T-cell (primary cell): ENCODE measurements at places on chromosomes 7 and 10.

GRCh38 chr7:117072620-117073118 is 119.4 kb downstream of the ST7 start:
- no peak for DNase-seq

DNA sequence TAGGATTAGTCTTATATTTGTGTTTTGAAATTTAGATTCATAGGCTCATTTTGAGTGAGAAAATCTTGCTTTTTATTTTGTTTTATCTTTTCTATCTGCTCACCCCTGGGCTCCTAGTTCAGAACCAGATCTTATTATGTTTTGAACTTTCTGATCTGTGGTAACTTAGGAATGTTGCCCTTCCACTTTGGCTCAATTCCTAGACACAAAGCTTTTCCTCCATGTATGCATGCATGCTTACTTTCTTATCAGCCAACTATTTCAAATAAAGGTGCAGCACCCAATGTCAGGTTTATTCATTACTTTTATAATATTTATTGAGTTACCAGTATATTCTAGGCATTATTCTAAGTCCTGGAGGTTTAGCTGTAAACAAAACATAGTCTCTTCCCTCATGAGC is 374.8 kb upstream of the KIAA1217 start:
- DNase-seq, result no peak

DNA sequence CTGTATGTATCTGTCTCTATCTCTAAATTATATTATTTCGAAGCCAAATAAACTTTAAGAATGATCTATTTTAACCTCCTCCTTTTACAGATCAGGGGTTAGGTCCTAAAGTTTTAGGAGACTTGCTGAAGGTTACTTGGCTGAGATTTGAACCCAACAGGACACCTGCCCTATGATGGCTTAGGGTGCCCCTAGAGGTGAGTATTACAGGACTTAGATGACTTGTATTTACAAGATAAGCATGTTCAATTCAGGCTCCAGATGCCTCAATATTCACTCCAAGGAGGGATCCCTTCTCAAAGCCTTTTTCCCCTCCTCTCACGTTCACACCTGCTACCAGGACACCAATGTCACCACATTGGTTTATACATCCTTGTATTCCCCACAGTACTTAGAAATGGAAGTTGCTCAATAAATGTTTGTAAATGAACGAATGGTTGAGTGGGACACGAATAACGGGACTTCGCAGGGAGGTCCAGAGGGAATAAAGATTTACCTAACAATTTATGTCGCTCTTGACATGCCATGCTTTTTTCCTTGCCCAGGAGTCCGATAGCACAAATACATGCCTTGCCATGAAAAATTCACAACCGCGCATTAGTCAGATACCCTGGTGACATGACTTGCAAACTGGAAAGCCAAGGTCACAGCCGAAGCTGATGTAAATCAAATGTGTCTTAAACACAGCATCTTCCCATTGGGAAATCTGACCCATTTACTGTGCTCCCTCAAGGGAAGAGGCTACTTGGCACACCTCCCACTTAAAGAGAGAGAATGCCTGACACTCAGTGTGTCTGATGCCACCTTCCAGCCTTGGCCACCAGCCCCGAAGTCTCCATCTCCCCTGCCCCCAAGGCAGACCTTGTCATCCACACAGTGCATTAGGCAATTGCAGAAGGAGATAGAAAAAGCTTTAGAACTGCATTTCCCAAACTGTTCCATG is 872.2 kb upstream of the AUTS2 start:
- no peak for DNase-seq

- DNase-seq, result no peak
These were observed 558.9 kb upstream of the MBL2 start for GRCh38 chr10:53331460-53331859.

- no peak for DNase-seq
These were observed 107.4 kb downstream of the SH3PXD2A start for GRCh38 chr10:103748020-103748419.

DNA sequence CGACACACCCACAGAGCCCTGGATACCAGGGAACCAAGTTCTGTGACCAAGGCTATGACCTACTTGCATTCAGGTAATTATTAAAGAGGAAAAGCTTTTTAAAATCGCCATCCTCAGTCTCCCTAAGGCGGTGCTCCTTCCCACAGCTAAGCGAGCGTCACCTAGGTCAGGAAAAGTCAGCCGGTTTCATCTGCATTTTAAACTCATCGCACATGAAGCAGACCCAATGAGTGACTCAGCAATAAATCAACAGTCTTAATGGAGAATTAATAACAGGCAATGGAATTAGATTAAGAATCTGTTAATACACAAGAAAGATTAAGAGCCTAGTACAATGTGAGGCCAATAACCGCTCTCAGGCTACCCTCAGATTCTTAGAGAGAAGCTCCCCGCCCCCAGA is 59.2 kb downstream of the HSPA12A start:
- no peak for DNase-seq

DNA sequence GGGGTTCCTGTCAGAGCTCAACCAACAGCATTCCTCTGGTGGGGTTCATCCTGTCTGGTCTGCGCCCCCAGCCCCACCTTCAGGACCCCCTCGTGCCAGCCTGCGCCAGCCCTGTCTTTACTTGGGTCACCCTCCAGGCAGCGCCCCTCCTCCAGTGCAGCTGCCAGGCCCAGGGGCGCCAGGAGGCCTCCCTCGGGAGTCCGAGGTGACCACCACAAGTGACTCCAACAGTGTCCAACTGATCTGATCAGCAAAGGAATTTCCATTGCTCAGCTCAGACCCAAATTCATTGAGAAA is 10.6 kb downstream of the WDR86 start:
- no peak for DNase-seq

DNA sequence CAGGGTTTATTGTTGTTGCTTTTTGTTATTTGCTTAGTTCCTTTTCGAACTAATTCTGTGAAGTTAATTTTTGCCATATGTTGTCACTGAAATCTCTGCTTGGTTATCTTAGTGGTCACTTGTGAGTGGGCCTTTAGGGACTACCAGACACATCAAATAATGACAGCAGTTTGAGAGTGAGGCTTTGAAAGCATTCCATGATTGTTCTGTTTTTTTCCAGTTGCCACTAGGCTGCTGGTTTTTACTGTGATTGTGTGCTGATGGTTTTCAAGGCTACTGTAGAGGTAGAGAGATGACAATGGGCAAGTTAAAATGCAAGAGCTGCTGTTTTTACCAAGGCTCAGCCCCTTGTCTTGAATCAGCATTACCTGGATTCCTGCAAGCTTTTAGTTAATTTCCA is 20.0 kb downstream of the SEPTIN7 start:
- no peak for DNase-seq

- peak; percentile 31 for DNase-seq
These were observed 577 bp downstream of the DNAJB9 start for GRCh38 chr7:108570146-108570755.

- no peak for DNase-seq
These were observed 4.4 kb upstream of the LUC7L2 start for GRCh38 chr7:139355320-139355719.

DNA sequence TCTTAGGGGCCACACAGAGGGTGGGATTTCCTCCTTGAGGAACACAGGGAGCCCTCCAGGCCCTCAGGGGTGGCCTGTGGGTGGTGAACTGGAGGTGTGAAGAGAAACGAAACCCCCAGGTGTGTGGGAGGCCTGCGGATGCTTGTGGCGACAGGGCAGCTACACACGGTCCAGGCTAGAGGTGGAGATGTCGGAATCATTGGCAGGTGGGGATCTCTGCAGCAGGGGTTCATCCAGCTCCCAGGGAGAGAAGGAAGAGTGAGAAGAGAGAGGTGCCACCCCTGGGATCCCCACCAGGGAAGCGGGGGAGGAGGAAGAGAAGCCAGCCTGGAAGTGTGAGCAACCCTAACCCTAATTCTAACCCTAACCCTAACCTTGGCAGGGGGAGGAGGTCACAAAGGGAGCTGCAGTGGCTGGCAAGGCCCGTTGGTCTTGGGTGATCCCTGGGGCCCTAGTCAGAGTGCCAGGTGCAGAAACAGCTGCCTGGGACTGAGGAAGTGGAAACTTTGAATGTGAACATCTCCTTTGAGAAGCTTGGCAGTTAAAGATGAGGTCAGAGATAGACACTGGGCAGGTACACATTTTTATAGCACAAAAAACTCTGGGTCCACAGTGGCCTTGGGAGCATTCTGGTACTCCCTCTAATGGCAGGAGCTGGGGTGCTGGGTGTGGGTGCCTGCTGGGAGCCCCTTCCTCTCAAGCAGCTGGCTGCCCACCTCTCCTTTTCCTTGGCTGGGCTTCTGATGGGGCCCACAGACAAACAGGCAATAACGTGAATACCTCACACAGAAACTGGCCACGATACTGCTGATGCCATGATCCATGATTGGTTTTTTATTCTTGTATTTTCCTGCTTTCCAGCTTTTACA is 6.8 kb upstream of the AEBP1 start:
- DNase-seq, result no peak

DNA sequence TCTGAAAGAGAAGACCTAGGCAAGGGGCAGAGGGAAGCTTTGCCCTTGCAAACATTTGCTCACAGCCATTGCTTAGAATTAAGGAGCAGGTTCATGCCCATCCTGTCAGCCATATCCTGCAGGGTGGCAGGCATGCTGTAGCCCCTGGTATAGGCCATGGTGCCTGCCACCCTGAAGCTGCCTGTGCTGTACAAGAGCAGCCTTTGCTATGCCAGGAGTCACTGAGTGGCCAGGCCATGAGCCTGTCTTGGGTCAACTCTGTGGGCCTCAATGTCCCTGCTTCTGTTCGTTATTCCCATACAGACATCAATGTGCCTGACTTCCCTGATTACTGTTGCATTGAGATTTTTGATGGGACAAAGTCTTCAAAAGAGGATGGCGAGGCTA is 368 bp upstream of the SVOPL start:
- no peak for DNase-seq

DNA sequence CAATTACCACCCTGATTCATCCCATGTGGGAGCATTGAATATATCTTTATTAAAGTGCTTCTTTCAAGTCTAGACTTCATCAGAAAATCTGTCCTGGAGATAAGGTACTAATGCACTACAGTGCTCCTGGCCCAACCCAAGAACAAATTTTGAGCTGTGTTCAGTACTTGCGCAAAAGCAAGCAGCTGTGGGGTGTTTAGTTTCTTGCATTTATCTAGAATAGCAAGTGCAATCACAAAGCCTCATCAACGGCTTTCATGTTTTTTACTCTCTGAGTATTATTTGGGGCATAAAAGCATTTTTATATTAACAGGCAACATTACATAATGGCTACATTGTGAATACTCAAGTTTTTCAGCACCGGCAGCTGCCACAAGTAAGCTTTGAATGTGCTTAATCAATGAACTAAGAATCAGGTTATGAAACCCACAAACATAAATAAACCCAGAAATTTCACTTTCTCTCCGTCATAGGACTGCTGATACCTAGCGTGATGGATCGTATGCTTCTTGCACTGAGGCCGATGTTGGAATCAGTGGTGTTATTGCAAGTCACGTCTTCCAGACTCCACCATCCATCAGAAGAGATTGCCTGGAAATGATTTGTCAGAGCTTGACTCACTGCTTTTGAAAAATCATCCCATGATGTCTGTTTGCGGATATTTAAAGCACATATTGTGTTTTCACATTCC is 113.1 kb downstream of the CTTNBP2 start:
- DNase-seq, result no peak

DNA sequence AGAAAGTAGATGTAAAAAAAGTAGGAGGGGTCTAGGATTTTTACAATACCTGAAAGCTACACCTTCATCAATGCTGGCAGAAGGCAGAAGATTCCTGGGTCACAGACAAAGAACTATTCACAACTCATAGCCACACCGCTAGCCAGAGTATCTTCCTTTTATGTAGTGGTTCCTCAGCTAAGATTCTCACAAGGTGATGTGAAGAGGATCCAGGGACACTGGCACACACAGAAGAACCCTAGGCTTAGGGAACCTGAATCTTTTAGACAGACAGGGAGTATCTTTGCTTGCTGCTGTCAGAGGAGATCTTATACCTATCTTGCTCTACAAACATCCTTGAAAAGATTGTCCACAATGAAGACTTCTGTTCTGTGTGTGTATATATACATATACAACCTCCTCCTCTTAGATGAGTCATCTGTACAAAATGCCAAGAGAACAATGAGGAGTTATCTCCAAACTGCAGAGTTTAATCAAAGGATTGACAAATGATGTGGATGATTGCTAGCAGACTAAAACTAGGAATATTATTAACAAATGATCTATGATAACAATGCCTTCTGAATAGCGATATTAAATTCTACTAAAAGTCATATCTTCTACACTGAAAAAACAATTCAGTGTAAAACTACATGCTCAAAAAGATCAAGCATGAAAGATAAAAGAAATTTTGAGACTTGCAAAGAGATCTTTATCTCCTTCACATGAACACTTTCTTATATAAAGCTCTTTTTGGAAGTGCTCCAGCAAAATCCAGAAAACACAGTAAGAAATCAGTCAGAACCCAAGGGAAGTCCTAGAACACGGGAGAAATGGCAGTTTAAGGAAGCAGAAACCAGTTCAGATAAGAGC is 409.3 kb downstream of the PARD3 start:
- no peak for DNase-seq

DNA sequence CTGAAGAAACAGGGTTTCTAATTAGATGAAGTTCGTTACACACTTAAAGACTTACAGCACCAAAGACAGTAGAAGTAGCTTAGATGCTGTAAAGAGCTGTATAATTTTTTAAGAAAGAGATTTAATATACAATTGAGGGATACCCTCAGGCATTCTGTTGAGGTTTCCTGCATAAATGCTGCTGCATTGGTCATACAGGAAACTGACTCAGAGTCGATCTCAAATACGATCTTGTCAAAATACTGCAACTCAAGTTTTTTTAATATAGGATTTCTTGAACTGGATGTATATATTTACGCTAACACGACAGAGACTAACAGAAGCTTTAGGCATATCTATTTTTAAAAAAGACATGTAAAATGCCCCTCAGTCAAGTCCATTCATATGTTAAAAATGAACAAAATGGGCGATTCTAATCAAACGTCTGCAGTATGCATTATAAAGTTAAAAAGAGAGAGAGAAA is 2.4 kb upstream of the ARID5B start:
- peak; percentile 51 for DNase-seq

DNA sequence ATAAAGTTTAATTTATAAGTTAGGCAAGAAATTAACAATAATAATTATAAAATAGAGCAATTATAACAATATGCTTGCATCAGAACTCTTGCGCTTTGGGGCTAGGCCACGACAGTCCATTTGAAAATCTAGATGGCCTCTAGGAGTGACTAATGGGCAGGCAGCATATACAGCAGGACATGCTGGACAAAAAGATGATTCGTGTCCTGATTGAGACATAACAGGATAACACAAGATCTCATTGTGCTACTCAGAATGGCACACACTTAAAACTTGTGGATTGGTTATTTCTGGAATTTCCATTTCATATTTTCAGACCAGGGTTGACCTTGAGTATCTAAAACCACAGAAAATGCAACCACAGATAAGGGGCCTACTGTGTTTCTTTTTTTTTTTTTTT is 27.5 kb downstream of the CTNNA3 start:
- no peak for DNase-seq

- no peak for DNase-seq
These were observed 6.3 kb downstream of the C10orf67 start for GRCh38 chr10:23338155-23338828.
